ENCODE measurements at places on chromosomes 7 and 10.

DNA sequence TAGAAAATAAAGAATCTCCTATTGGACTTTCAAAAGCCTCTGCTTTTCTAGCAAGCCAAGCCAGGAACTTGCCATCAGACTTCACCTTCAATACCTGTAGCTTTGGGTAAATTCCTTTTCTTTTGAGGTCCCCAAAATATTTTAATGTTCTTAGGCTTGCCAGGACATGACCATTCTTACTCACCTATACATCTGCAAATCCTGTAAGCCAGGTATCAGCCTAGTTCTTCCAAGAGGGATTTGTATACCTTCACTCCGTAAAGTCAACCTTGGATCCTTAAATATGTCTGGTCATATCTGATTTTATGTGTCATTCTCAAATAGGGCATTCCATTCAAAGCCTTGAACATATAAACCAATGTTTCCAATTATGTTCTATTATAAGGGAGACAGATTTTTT lies 210.6 kb upstream of the CELF2 start:
- no peak overlapping the region for H3K4me3 ChIP-seq
- no peaks in the 10 kb centered on the region for H3K27me3 ChIP-seq
- H3K36me3 ChIP-seq, result no peaks in the 10 kb centered on the region
- no peak for DNase-seq
- H3K27ac ChIP-seq, result no peak overlapping the region

- H3K27me3 ChIP-seq, result peaks cover 26% of the 10 kb centered on the region
- H3K27ac ChIP-seq, result no peak overlapping the region
- no peaks in the 10 kb centered on the region for H3K4me1 ChIP-seq
- no peak for DNase-seq
- H3K36me3 ChIP-seq, result no peaks in the 10 kb centered on the region
Observed at GRCh38 chr10:86423739-86424138, 57.1 kb upstream of the GRID1 start.

- H3K4me1 ChIP-seq, result peaks cover 13% of the 10 kb centered on the region
- peak overlapping the region; percentile 79 for H3K27ac ChIP-seq
- no peak overlapping the region for H3K4me3 ChIP-seq
- H3K36me3 ChIP-seq, result peaks cover 16% of the 10 kb centered on the region
- no peak for DNase-seq
- H3K27me3 ChIP-seq, result no peaks in the 10 kb centered on the region
Observed at GRCh38 chr10:95604630-95605029, 43.5 kb upstream of the SORBS1 start.

DNA sequence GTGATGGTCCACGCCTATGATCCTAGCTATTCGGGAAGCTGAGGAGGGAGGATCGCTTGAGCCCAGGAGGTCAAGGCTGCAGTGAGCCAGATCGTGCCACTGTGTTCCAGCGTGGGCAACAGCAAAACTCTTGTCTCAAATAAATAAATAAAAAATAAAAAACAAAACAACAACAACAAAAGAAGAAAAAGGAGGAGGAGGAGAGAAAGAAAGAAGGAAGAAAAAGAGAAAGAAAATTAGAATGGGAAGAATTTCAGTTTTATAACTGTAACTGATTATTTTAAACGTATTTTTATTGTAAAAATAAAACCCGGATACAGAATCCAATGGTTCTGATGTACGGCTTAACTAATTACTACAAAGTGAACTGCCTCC lies 37.2 kb upstream of the PSAP start:
- DNase-seq, result no peak
- no peaks in the 10 kb centered on the region for H3K27me3 ChIP-seq
- H3K4me1 ChIP-seq, result peaks cover 15% of the 10 kb centered on the region

- peaks cover 14% of the 10 kb centered on the region for H3K4me1 ChIP-seq
- no peaks in the 10 kb centered on the region for H3K36me3 ChIP-seq
- H3K27ac ChIP-seq, result no peak overlapping the region
- no peak for DNase-seq
Observed at GRCh38 chr7:76278540-76278939, 23.9 kb upstream of the HSPB1 start.

GRCh38 chr7:17185690-17186070 lies 112.8 kb upstream of the AHR start:
- no peak for DNase-seq
- no peaks in the 10 kb centered on the region for H3K27me3 ChIP-seq
- peaks cover 8% of the 10 kb centered on the region for H3K4me1 ChIP-seq
- H3K36me3 ChIP-seq, result no peaks in the 10 kb centered on the region

DNA sequence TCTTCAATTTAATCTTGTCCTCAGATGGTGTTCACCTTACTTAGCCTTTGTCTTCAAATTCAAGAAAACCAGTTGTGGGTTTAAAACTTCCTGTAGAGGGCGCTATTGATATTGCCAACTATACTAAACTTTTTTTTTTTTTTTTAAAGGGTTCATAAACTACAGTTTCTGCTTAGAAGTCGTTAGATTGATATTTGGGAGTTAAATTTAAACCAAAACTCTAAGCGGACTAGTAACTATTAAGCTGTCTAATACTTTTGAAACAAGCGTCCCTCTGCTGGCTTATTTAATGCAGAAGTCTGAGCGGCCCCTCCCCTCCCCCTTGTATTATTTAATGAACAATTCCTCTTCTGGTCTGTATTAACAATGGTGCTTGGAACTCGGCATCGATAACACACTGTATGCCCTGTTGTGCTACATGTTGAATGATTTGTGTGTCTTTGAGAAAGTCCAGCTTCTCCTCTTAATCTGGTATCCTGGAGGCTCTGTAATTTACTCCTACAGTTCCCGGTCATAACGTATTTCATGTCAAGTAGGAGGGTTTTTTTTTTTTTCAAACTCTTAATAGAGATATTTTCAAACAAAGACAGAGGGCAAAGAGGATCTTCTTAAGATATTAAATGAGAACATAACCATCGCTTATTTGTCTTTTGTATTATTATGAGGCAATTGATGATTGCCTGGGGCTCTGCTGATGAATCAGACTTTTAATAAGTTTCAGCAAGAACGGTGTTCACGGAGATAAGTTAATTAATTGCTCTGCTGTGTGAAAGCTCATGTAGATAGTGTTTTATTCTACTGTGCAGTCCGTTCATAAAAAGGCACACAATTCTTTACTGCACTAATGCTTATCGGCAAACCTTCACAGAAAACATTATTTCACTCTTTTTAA lies 22.6 kb upstream of the CREB5 start:
- H3K27me3 ChIP-seq, result peaks cover 5% of the 10 kb centered on the region
- H3K4me1 ChIP-seq, result peaks cover 27% of the 10 kb centered on the region
- peak overlapping the region; percentile 66 for H3K4me3 ChIP-seq
- H3K36me3 ChIP-seq, result no peaks in the 10 kb centered on the region

DNA sequence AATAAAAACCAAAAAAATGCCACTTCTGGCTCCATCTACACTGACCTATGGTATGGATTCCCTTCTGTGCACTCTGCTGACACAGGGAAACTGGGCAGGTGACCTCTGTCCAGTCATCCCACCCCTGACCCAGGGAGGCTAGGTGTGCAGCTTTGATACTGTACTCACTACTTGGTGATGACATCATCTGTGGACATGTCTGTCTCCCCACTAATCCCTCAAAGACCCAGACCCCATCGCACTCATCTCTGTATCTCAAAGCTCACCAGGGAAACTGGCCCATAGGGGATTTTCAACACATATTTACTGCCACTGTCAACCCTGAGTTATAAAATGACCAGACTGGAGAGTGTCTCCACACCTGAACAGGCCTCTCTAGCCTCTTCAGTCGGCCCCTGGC lies 10.6 kb downstream of the SGMS1 start:
- no peaks in the 10 kb centered on the region for H3K36me3 ChIP-seq
- H3K27ac ChIP-seq, result peak overlapping the region; percentile 75
- no peak for DNase-seq

- H3K27me3 ChIP-seq, result no peaks in the 10 kb centered on the region
- no peak overlapping the region for H3K4me3 ChIP-seq
- DNase-seq, result no peak
Observed at GRCh38 chr10:34249634-34250033, 565.5 kb downstream of the PARD3 start.

DNA sequence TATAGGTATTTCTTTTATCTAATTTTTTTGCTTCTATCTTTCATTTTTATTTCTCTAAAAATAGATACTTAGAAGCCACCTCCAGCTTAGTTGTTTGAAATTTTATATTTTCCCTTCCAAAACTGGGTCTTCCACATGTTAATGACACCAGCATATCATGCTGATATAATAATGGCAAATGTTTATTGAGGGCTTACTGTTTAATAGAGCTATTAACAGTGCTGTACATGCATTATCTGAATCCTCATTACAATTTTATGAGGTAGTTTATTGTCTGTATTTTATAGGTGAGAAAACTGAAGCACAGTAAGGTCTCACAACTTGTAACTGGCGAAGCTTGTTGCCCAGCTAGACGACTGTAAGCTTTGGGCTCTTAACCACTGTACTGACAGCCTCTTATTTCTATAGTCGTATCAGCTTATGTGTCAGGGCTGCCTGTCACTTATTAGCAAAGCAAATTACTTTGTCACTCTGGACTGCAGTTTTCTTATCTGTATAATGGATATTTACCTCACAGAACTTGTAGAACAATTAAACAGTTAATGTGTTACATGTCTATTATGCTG lies 51.2 kb downstream of the ANKIB1 start:
- no peaks in the 10 kb centered on the region for H3K27me3 ChIP-seq
- DNase-seq, result no peak
- no peak overlapping the region for H3K4me3 ChIP-seq
- peaks cover 7% of the 10 kb centered on the region for H3K4me1 ChIP-seq
- peaks cover 8% of the 10 kb centered on the region for H3K36me3 ChIP-seq
- no peak overlapping the region for H3K27ac ChIP-seq

DNA sequence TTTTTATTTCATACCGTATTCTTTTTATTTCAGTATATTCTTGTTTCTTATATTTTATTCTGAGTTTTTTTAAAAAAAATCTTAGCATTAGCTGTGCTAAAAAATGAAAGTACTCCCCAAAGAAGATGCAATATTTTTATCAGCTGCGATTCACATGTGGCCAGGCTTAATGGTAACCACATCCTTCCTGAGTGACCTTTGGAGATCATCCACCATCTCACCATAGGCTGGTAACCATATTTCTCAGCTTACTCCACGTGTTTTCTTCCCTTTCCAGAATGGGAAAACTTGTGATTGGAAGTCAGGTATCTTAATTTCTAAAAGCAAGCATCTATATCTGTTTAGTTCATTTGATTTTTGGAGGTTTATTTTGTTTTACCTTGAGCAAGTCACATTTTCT lies 18.8 kb upstream of the LIPM start:
- H3K27me3 ChIP-seq, result peaks cover 7% of the 10 kb centered on the region
- no peak overlapping the region for H3K4me3 ChIP-seq
- H3K36me3 ChIP-seq, result no peaks in the 10 kb centered on the region
- H3K27ac ChIP-seq, result no peak overlapping the region
- peaks cover 4% of the 10 kb centered on the region for H3K4me1 ChIP-seq

DNA sequence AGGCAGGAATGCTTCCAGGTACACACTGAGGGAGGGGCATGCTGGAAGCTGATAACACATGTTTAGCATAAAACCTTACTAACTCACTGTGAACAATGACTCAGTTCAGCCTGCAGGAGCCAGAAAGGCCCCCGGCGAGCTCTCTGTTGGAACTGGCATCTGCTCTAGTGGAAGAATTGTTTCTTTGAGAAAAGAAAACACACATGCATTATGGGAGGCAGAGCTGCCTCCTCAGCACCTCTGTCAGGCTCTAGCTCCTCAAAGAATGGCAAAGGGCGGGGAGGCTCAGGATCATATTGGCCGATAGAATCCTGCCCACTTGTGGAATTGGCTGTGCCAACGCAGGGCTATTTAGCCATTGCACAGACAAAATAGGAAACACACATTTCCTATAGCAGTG lies 338.3 kb downstream of the CXCL12 start:
- no peak overlapping the region for H3K27ac ChIP-seq
- peaks cover 42% of the 10 kb centered on the region for H3K4me1 ChIP-seq
- no peak overlapping the region for H3K4me3 ChIP-seq
- no peak for DNase-seq
- H3K36me3 ChIP-seq, result no peaks in the 10 kb centered on the region

- no peak overlapping the region for H3K4me3 ChIP-seq
- no peak overlapping the region for H3K27ac ChIP-seq
- DNase-seq, result no peak
- no peaks in the 10 kb centered on the region for H3K27me3 ChIP-seq
Observed at GRCh38 chr10:15348579-15348978, 22.5 kb downstream of the FAM171A1 start.

- peaks cover 1% of the 10 kb centered on the region for H3K27me3 ChIP-seq
- H3K4me3 ChIP-seq, result no peak overlapping the region
- no peak for DNase-seq
- no peak overlapping the region for H3K27ac ChIP-seq
Observed at GRCh38 chr10:129120441-129120840, 346.6 kb upstream of the MGMT start.

DNA sequence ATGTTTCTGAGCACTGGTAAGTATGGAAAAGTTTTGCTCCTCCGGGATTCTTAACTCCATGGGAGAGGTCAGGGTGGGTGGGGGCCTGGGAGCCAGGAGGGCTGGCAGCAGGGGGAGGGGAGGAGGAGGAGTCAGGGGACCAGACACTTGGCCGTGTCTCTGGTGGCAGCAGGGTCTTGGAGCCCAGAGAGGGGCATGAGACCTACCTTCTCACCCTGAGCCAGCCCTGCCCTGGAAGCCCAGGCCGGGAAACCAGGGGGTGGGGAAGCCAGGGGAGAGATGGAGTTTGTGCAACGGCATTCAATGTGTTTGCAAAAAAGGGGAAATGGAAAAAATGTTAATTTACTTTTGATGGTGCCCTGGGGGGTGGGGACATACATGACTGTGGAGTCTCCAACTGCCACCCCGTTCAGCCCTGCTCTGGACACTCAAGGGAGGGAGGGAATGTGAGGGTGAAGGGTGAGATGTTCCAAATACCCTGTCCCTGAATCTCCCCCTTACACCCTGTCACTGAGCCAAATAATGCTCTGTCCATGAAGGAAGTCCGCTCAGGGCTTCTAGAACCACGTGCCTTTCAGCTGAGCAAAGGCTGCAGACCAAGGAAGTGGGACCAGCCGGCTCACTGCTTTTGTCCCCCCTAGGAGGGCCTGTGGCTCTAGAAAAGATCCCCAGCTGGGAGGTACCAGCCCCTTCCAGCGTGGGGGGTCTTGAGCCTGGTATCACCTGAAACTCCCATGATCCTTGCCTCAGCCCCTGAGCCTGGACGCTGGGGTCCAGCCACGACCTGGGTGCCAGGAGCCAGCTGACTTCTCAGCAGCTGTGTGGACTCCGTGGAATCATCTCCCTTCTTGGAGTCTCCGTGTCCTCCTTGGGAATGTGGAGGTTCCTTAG lies 48.3 kb downstream of the TMEM270 start:
- no peak overlapping the region for H3K4me3 ChIP-seq
- peaks cover 2% of the 10 kb centered on the region for H3K4me1 ChIP-seq
- H3K27ac ChIP-seq, result no peak overlapping the region
- DNase-seq, result no peak

- DNase-seq, result no peak
- H3K27me3 ChIP-seq, result no peaks in the 10 kb centered on the region
- H3K4me1 ChIP-seq, result peaks cover 41% of the 10 kb centered on the region
- H3K36me3 ChIP-seq, result no peaks in the 10 kb centered on the region
Observed at GRCh38 chr10:102758240-102758932, 14.6 kb downstream of the WBP1L start.

GRCh38 chr10:34834274-34834673 lies 19.2 kb upstream of the PARD3 start:
- H3K27ac ChIP-seq, result no peak overlapping the region
- no peaks in the 10 kb centered on the region for H3K36me3 ChIP-seq
- no peak overlapping the region for H3K4me3 ChIP-seq
- no peak for DNase-seq
